Fibroblast of mammary gland (primary cell): ENCODE measurements at places on chromosomes 3 and 15.
A peak's percentile ranks its signal among the peaks of the same experiment; 100 is the strongest.

DNA sequence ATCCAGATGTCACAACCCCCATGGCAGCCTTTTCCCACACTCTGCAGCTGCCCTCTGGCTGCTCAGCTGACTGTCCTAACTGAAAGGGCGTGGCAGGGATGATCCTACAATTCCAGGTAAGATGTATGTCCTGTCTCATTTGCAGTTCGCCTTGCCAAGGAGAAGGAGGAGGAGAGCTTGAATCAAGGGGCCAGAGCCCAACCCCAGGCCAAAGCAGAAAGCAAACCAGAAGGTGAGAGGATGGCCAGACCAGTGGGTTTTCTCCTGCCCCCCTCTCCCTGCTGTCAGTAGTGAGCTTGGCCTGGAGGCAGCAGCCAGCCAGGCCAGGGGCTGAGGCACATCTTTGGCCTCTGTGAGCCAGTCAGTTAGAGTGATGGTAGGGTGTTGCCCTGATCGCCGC, 22.5 kb downstream of the SLC24A1 start:
- DNase-seq, result no peak

GRCh38 chr3:135966271-135966961, 888 bp downstream of the PPP2R3A start:
- DNase-seq, result peak; percentile 31

- DNase-seq, result no peak
Measured at GRCh38 chr15:71630475-71630809, 179.9 kb upstream of the NR2E3 start.

GRCh38 chr15:69997161-69997485, 100.6 kb downstream of the TLE3 start:
- DNase-seq, result no peak

DNA sequence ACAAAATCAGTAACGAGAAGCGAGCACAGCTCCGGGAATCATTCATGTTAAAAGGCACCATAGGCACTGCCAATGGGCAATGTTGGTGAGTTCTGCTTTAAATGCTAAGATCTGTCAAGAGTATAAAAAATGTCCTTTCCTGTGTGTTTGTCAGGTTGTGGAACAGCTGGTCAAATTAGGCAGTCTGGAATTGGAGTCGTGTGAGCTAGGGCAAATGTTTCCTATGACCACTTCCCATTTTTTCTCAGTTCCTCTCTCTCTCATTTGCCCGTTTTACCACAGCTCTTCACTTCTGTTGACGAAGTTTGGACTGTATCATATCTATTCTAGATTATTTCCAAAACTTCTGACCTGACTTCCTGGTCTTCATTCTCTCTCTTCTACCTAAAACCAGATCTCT, 60.8 kb upstream of the GOLIM4 start:
- DNase-seq, result no peak

GRCh38 chr3:133531981-133532380, 41.5 kb upstream of the CDV3 start:
- peak; percentile 84 for DNase-seq

DNA sequence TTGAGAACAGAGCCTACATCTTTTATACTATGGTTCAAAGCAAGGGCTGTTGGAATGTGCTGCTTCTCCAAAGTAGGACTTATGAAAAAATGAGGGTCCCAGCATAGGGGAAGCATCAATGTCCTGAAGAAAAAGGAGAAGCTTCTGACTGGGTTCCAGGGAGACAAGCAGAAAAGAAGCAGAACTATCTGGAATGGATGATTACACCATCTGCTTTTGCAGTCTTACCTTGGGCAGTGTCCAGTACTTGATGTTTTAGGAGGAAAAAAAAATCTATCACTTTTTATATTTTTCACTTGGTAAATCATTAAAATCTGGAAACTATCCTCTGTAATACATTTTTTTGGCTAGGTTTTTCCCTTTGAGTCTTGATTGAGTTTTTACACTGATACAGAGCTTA, 57.9 kb upstream of the DPH6 start:
- no peak for DNase-seq

DNA sequence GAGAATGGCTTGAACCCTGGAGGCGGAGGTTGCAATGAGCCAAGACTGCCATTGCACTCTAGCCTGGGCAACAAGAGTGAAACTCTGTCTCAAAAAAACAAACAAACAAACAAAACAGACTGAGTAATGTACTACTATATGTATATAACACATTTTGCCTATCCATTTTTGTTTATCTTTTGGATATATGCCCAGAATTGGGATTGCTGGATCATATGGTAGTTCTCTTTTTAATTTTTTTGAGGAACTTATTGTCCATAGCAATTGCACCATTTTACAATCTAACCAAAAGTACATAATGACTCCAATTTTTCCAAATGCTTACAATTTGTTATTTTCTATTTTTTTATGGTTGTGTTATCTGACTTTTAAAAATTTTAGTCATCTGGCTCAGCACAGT, 47.3 kb downstream of the GMPS start:
- DNase-seq, result no peak

DNA sequence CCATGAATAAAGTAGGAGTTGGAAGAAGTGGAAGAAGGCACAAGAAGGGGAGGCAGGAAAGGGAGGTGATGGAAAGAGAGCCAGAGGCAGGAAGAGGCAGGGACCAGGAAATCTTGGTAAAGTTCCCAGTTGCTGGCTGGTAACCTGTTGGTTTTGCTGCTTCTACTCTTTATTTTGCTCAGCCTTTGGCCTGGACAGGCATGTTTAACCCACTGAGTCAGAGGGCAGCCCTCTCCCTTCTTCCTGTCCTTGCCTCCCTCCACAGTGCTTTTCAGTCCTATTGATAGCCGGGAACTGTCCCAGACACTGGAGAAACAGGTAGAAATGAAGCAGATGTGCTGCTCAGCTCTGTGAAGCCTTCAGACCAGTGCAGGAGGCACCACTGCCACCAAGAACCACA, 43.4 kb upstream of the APEH start:
- no peak for DNase-seq

GRCh38 chr3:66304293-66304692, 83.5 kb downstream of the SLC25A26 start:
- no peak for DNase-seq
